ENCODE measurements at places on chromosomes 11 and 22.

GRCh38 chr22:39528681-39529486 lies 3.7 kb downstream of the RPS19BP1 start:
- peak; percentile 91 for DNase-seq

- no peak for DNase-seq
These were observed 62.8 kb downstream of the AAMDC start for GRCh38 chr11:77883775-77884174.

DNA sequence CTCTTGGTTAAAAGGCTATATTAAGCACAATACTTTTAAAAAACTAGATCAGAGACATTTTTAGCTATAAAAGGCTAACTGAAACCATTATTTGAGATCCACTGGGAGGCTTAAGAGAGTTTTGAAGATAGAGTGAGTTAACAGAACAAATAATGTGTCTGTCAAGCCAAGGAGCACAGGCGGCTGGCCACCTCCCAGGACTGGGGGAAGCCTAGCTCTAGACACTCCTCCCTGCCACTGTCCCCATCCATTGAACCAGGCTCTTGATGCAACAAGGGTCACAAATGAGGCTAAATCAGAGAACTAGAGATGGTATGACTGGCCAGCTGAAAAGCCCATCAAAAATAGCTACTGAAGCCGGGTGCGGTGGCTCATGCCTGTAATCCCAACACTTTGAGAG lies 63.0 kb downstream of the C22orf31 start:
- DNase-seq = no peak

DNA sequence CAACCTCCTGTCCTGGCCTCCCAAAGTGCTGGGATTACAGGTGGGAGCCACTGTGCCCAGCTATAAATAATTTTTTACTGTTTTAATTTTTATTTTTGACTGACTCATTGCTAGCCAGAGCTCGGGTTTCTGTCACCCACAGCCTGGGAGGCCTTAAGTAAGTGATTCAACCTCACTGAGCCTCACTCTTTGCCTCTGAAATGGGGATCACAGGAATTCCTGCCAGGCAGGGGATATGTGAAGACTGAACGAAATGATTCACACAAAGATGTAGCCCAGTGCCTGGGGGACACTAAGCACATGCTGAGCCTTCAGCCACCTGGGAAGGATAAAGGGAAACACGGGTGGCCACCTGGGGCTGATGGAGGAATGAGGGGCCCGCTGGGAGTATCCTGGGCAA lies 3.8 kb upstream of the LRRC74B start:
- no peak for DNase-seq

GRCh38 chr11:47514825-47515647 lies 37.9 kb downstream of the CELF1 start:
- no peak for DNase-seq

DNA sequence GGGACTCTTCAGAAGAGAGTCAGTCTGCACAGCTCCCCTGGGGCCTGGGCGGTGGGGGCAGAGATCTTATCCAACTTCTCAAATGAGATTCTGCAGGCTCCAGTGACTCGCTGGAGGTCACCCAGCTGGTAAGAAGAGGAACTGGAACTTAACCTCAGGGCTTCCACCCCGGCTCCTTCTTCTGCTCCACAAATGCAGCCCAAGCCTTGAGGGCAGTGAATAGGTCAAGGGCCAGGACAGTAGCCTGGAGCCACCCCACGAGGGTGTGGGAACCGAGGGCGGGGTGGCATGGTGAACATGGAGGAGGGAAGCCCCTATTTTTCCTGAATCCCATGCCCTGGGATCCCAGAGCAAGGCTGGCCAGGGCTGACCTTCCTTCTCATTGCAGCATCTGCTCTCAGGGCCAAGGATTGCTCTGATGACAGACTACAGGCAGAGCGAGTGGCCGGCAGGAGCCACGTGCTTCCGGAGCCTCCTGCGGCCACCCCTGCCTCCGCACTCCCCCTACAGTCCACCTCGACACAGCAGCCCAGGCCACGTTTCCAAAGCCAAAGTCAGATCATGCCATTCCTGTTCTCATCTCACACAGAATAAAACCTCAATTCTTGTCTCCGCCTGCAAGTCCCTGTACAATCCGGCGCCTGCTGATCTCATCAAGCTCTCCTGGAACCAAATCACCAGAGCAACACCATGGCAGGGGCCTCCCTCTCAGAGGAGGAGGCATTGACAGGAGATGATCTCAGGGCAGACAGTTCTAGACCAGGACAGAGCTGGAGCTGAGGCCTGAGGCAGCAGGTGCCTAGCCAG lies 21.1 kb upstream of the UPK3A start:
- DNase-seq = peak; percentile 40

DNA sequence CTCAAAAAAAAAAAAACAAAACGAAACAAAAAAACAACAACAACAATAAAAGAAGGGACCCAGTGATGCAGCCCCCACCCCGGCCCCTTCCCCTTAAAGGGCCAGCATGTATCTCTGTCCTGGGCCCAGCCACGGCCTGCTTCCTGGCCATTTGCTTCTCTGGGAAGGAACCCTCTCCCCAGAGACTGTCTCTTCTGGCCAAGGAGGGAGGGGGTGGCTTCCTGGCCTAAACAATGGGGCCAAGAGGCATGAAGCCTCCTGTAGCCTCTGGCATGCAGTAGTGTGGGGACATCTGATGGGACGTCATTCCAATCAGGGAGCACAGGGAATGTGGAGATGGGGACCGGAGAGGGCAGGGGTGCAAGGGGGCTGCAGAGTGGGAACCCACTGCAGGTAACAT lies 25.5 kb upstream of the PDGFB start:
- no peak for DNase-seq

GRCh38 chr11:60265373-60266214 lies 14.9 kb upstream of the MS4A4A start:
- peak; percentile 18 for DNase-seq

GRCh38 chr11:28077521-28077920 lies 30.4 kb downstream of the KIF18A start:
- DNase-seq = no peak

GRCh38 chr11:87405843-87406242 lies 368.1 kb downstream of the TMEM135 start:
- DNase-seq = no peak

GRCh38 chr11:17748761-17749721 lies 14.5 kb downstream of the KCNC1 start:
- DNase-seq = no peak

GRCh38 chr11:96869207-96869606 lies 479.4 kb downstream of the JRKL start:
- no peak for DNase-seq

DNA sequence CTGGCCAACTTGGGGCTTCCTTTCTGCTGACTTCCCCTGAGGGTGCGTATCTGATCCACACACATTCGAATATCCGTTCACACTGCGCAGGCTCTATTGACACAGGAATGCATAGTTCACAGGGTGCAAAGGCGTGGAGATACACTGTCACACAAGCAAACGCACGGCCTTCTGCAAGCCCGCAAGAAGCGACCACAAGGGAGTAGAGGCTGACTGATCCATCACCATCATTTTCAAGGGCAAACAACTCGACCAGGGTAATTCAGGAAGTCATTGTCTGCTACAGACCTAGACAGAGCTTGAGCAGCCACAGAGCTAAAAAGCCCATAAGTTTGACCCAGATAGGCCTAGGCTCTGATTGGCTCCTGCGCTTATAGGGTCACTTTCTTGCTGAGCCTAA lies 392.3 kb downstream of the MN1 start:
- no peak for DNase-seq

- no peak for DNase-seq
These were observed 1437.8 kb downstream of the BRD1 start for GRCh38 chr22:48389916-48390315.

GRCh38 chr11:120814531-120815318 lies 209.2 kb upstream of the TBCEL start:
- no peak for DNase-seq

All from DND-41 (cell line).